ENCODE measurements at places on chromosomes 12 and 14. TPM values are rescaled to one million over a fixed set of nuclear protein-coding genes. Genes with fewer than 3 reads are reported as not detected.

The SLC4A8 gene
- 3.4 TPM for total RNA-seq

The OR4K1 gene
- not detected for total RNA-seq

The OLR1 gene
- total RNA-seq, result 4.0 TPM

The KLRG1 gene
- total RNA-seq, result 1.4 TPM

The LIN7A gene
- 7.5 TPM for total RNA-seq

The MRPL52 gene
- total RNA-seq, result 243 TPM

The ACOT4 gene
- total RNA-seq, result 0.88 TPM

The SARNP gene
- 119 TPM for total RNA-seq

The TRIM9 gene
- total RNA-seq, result 0.40 TPM

The RD3L gene
- not detected for total RNA-seq

The TRMT5 gene
- 11.7 TPM for total RNA-seq

The PRKD1 gene
- total RNA-seq, result 9.1 TPM

The PROX2 gene
- total RNA-seq, result not detected

The PLBD2 gene
- 39.2 TPM for total RNA-seq

The SLC17A8 gene
- not detected for total RNA-seq

The LAG3 gene
- not detected for total RNA-seq

The AKAP6 gene
- total RNA-seq, result 0.39 TPM

The GRIN2B gene
- not detected for total RNA-seq

The TRPV4 gene
- total RNA-seq, result 8.7 TPM

The NTN4 gene
- 17.3 TPM for total RNA-seq

The LMNTD1 gene
- total RNA-seq, result not detected

The KRT6C gene
- total RNA-seq, result not detected

The SELPLG gene
- 2.2 TPM for total RNA-seq

The IAPP gene
- total RNA-seq, result not detected

The NIN gene
- 24.3 TPM for total RNA-seq

The SLCO1C1 gene
- total RNA-seq, result not detected

The FSCB gene
- not detected for total RNA-seq

The ZNF605 gene
- total RNA-seq, result 7.9 TPM

The CLEC2D gene
- total RNA-seq, result 3.0 TPM

The ADGRD1 gene
- 0.78 TPM for total RNA-seq

The POLR3B gene
- 5.2 TPM for total RNA-seq

The APOLD1 gene
- 2.8 TPM for total RNA-seq

The OR6S1 gene
- not detected for total RNA-seq

The SMOC1 gene
- total RNA-seq, result 2.2 TPM

The KRT6A gene
- total RNA-seq, result 20.6 TPM

The TBX5 gene
- 101 TPM for total RNA-seq

The AKAP5 gene
- total RNA-seq, result 0.08 TPM

The KLRB1 gene
- not detected for total RNA-seq

The NDRG2 gene
- 12.0 TPM for total RNA-seq

The CSRP2 gene
- total RNA-seq, result 43.1 TPM

The RTL1 gene
- total RNA-seq, result not detected

The ARHGEF25 gene
- 22.4 TPM for total RNA-seq

The TTC7B gene
- total RNA-seq, result 26.4 TPM

The DUSP6 gene
- total RNA-seq, result 25.2 TPM

The NCAPD2 gene
- total RNA-seq, result 40.1 TPM

The TM7SF3 gene
- 82.5 TPM for total RNA-seq

The C1R gene
- total RNA-seq, result 966 TPM

The OR6C70 gene
- total RNA-seq, result not detected

The VPS37B gene
- 26.6 TPM for total RNA-seq

The ZBTB25 gene
- total RNA-seq, result 3.6 TPM

The SDR9C7 gene
- total RNA-seq, result not detected

All from epithelial cell of alveolus of lung (primary cell).